ENCODE measurements at places on chromosomes 7 and 10.

- DNase-seq: no peak
Observed at GRCh38 chr7:1235501-1236131, 2.9 kb downstream of the UNCX start.

- no peak for DNase-seq
Observed at GRCh38 chr7:158016180-158017097, 571.2 kb downstream of the PTPRN2 start.

GRCh38 chr10:110774069-110775019 lies 97.4 kb upstream of the PDCD4 start:
- DNase-seq: no peak

DNA sequence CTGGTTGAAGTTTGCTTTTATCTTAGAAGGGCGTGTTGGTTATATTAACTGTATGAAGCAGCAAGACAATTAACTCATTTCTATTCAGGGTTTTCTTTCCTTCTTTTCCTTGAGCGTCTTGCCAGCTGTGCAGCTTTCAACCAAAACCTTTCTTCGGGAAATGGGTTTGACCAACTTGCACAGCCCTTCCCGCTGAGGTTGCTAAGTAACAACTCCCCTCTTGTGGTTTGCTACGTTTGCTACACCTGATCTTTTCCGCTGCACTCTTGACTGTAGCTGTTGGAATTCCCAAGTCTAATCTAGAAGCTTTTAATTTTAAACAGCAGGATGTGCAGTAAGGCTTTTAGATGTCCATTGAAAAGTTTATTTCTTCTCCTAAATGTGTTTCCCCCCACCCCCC lies 116.9 kb downstream of the CDCA7L start:
- no peak for DNase-seq

DNA sequence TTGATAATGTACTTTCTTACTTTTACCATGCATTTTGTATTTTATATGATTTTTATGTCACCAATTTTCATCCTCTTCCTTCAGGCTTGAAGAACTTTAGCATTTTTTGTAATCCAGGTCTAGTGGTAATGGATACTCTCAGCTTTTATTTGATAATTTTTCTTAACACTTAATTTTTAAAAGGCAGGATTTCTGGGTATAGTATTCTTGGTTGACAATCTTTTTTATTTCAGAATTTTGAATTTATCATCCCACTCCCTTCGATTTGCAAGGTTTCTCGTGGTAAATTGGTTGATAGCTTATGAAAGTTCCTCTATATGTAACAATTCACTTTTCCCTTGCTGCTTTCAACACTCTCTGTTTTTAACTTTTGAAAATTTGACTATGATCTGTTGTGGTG lies 363.7 kb downstream of the HTR7 start:
- no peak for DNase-seq

Measured in T47D (cell line).